Mammary epithelial cell (primary cell): ENCODE measurements at places on chromosomes 6 and 20.
A peak's percentile ranks its signal among the peaks of the same experiment; 100 is the strongest.

GRCh38 chr6:44228031-44228430 lies 4.6 kb downstream of the SLC29A1 start:
- no peak for DNase-seq

GRCh38 chr20:56842056-56842455 lies 212.9 kb downstream of the TFAP2C start:
- DNase-seq: no peak

- DNase-seq: no peak
Measured at GRCh38 chr20:40688129-40689099, 622 bp downstream of the MAFB start.

GRCh38 chr6:116369540-116369939 lies 1.2 kb upstream of the DSE start:
- no peak for DNase-seq

DNA sequence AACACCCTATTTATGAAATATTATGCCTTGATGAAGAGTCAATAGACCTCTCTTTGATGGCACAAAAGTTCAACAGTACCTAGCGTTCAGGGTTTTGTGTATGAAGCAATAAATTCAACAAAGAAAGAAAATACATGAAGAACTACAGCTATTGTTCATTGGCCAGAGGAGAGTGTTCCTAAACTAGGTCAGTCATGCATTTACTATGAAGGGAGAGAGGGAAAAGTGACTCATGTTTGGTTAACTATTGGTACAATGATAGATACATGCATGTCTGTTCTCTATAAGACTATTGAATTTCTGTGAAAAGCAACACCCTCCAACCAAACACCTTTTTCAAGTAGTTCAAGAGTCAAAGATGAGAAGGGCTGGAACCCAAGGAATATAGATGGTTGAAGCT lies 50.7 kb downstream of the CLIC5 start:
- peak; percentile 45 for DNase-seq

- no peak for DNase-seq
Measured at GRCh38 chr6:43749461-43749860, 20.6 kb upstream of the VEGFA start.

DNA sequence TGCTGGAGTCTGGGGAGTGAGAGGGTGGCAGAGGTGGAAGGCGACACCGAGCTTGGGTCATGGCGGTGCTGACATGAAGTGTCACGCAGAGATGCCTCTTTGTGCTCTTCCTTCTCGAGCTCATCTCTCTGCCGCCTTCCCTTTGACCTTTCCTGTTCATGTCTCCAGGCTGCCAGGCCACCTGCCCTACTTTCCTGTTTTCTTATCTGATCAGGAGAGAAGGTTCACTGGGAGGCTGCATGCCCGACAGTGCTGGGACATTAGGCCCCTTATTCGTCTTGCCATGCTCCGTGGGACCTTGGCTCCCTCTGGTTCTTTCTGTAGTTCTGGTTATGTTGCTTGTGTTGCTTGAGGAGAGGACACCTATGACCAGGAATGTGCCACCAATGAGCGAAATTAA lies 33.2 kb downstream of the CST8 start:
- no peak for DNase-seq

DNA sequence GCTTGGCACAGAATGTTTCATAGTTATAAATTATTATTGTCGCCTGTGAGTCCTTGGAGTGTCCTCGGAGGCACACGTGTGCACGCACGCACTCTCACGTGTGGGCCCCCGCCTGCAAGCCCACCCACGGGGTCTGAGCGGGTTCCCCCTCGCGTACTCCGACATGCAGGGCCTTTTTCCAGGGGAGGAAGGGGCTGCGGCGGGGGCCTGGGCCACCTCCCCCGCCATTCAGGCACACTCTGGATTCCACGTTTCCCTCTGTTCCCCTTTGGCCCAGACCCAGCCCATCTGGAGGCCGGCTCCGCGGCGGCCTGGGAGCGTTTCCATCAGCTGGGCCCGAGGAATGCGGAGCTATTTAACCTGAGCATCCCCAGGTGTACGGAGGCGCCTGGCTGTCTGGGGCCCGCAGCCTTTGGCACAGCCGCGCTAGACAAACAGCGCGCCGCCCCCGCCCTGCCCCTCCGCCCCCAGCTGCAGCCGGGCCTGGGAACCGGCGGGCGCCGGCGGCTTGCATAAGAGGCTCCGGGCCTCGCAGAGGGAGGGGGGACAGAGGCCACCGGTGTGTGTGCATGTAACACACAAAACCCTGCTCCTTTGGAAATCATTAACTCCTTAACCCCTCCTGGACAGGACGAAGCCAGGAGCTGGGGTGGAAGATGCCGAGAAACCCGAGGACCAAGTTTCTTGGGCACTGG lies 3.3 kb downstream of the ID1 start:
- DNase-seq: peak; percentile 75

- DNase-seq: no peak
Measured at GRCh38 chr6:22526736-22527135, 42.6 kb upstream of the HDGFL1 start.

GRCh38 chr6:34638834-34639736 lies 57.5 kb downstream of the ILRUN start:
- DNase-seq: no peak

GRCh38 chr20:5488823-5489222 lies 172.1 kb upstream of the PROKR2 start:
- no peak for DNase-seq

GRCh38 chr6:99709062-99709461 lies 102.4 kb downstream of the PRDM13 start:
- no peak for DNase-seq

GRCh38 chr20:24767623-24768100 lies 181.4 kb upstream of the CST7 start:
- DNase-seq: no peak

GRCh38 chr6:5786969-5787720 lies 219.6 kb downstream of the NRN1 start:
- DNase-seq: no peak

- DNase-seq: no peak
Measured at GRCh38 chr20:49420811-49421295, 61.6 kb downstream of the KCNB1 start.

DNA sequence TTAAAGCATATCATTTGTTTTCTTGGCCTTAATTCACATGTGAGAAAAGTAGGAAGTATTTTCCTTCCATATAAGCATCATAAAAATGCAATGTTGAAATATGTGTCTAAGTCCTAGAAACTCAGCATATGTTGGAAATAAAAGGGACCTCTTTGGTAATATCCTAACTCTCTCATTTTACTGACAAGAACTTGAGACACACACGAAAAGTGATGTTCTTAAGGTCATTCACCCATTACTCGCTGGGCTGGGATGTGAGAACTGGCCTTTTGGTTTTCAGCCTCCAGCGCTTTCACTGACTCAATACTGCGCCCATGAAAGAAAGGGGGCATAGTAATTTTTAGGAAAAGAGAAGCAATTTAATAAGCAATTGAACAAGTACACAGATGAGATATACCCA lies 153.5 kb upstream of the SCGN start:
- DNase-seq: no peak

- DNase-seq: no peak
Measured at GRCh38 chr6:11968241-11968806, 43.8 kb upstream of the HIVEP1 start.

GRCh38 chr6:34154668-34155447 lies 9.0 kb upstream of the GRM4 start:
- DNase-seq: no peak

DNA sequence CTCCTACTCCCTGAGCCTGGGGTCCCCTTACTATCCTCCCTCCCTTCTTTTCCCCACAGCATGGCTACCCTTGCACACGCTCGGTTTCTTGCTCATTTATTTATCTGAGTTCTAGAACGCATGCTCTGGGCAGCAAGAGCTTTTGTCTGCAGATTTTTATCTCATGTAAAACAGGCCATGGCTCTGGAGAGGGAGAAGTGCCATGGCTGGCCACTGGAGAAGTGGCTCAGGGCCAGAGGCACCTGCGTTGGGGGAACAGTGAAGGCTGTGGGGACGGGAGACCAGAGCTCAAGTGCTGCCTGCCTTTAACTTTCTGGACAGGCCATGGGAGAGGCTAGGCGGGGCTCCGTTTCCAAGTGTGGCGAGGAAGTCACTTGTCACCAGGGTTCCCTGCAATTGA lies 177.7 kb upstream of the SULF2 start:
- DNase-seq: no peak

DNA sequence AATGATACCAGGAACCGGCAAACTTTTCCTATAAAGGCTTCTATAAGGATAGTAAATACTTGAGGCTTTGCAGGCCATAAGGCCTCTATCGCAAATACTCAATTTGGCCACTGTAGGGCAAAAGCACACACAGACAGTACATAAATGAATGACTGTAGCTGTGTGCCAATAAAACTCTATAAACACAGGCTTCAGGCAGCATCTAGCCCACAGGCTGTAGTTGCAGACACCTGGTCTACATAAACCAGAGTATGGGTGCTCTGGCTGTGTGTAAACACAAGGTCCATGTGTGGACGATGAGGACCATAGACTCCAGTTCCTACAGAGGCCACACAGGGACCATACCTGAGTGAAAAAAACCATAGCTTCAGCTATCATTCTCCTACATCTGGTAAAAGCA lies 52.2 kb downstream of the ZMYND8 start:
- DNase-seq: no peak

- DNase-seq: no peak
Measured at GRCh38 chr6:86706449-86706848, 230.9 kb upstream of the HTR1E start.

GRCh38 chr6:111628142-111628850 lies 22.6 kb upstream of the TRAF3IP2 start:
- DNase-seq: no peak

GRCh38 chr6:3749977-3750316 lies 1.6 kb downstream of the PXDC1 start:
- DNase-seq: peak; percentile 81

GRCh38 chr6:74891349-74891831 lies 314.5 kb downstream of the COL12A1 start:
- no peak for DNase-seq

GRCh38 chr6:2403546-2403945 lies 158.1 kb upstream of the GMDS start:
- DNase-seq: no peak

DNA sequence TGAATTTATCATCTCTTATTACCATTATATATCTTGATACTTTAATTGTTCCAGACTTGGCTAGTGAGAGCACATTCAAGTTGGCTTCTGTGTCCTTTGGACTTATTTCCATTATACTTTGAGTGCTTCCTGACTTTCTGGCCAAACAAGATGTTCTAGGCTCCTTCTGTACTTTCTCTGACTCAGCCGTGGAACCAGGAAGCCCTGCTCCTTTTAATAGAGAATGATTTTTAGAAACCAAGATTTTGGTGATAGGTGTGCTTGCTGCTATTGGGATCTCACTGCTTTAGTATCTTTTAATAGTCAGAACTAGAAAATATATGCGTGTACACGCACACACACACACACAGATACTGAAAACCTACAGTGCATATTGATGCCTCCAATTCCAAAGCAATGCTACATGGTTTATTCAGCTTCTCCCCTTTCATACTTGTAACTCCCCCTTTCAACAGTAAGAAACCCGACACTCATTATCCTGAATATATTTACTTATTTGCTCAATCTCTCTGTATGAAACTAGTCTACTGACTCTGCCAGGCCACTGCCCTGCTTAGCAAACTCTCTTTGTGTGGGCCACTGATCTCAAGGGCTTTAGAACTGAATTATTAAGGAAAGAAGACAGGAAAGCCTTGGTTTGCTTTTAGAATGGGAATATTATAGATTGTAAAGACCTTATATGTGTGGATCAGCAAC lies 42.7 kb upstream of the EZR start:
- DNase-seq: peak; percentile 40

DNA sequence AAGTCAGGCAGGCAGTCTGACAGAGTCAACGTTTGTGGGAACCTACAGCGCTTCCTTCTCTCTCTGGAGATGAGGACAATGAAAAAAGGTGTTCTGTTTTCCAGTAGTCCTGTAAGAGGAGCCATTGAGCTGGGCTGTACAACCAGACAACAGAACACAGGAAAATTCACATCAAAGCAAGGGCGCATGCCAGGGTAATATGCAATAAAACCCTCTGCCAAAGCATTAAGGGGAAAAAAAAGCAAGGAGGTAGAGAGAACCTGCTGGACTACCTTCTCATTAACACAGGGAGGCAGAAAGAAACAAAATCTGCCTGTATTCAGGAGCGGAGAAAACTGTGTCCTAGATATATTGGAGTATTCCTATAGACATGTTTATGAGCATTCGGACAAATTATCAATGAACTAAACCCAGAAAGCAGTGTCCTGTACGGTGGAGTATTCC lies 1.3 kb downstream of the RNF24 start:
- DNase-seq: peak; percentile 91

DNA sequence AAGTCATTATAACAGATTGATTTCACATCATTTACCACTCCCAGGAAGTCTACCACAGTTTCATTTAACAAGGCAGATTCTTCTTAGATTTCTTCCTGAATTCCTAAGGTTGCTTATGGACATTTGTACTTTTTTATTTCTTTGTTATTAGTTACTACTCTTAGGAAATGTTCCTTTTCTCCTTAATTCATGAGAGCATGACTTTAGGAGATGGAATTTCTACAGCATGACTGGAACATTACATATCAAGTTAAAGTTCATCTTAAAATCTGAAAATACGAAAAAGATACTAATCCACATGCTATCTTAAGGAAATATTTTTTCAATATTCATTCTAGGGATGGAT lies 22.3 kb downstream of the CNKSR3 start:
- no peak for DNase-seq

DNA sequence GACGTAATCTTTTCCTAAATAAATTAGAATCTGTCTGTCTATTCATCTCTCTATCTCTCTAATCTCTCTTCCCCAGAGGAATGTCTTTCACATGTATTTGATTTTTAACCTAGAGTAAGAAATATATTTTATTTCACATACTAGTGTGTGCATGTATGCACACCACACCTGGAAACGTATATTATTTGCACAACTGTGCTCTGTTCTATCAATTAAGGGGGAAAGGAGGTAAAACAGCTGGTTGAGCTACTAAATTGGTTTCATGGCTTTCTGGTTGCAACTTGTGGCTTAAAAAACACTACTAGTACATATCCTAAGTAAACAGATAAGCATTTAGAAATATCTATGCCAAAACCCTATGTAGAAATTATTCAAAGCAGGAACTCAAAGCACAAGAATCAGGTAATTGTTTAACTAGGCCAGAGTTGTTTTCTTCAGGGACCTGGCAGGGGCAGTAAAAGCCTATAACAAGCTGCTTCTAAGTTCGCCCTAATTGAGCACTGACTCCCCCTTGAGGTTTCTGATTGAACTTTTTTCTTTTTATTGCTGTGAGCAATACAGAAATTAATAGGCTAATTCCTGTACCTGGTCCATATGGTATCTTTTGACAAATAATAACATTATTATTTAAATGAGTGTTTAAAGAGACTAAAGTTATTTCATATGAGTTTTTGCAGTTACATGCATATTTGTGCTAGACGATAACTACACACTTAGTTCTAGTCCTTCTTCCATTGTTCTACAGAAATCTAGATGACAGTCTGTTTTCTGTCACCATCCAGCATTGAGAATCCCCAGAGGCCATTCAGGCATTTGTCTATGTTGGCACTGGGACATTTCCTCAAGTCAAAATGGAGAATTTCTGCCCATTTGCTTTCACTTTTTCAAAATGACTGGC lies 88.6 kb downstream of the MCHR2 start:
- peak; percentile 50 for DNase-seq

- no peak for DNase-seq
Measured at GRCh38 chr6:22651731-22652130, 82.4 kb downstream of the HDGFL1 start.

GRCh38 chr6:164005004-164005711 lies 590.6 kb downstream of the QKI start:
- DNase-seq: no peak

- DNase-seq: no peak
Measured at GRCh38 chr20:25382704-25383370, 7.8 kb downstream of the ABHD12 start.

- no peak for DNase-seq
Measured at GRCh38 chr20:9457136-9457535, 57.3 kb upstream of the LAMP5 start.

GRCh38 chr6:106396426-106397220 lies 36.1 kb downstream of the CRYBG1 start:
- DNase-seq: no peak
